Stimulated activated CD4-positive, alpha-beta T cell treated with anti-CD3 and anti-CD28 coated beads, Interleukin-12 subunit alpha, Interleukin-12 subunit beta, amount 100 ng/mL, for 48 hours (primary cell): ENCODE measurements at places on chromosomes 3 and 15.

GRCh38 chr3:71991681-71992080 lies 206.7 kb upstream of the PROK2 start:
- DNase-seq = no peak

- DNase-seq = no peak
Observed at GRCh38 chr15:85972805-85973540, 106.7 kb upstream of the AGBL1 start.

DNA sequence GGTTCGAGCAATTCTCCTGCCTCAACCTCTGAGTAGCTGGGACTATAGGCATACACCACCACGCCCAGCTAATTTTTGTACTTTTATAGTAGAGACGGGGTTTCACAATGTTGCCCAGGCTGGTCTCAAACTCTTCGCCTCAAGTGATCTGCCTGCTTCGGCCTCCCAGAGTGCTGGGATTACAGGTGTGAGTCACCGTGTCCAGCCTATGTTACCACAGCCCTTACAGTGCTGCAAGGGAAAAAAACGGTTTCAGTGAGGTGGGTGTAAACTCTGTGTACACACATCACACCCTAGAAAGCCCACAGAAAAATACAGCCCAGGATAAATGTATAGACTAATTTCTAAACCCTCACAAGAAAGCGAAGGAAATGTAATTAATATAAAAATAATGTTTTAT lies 103.5 kb upstream of the AKAP13 start:
- no peak for DNase-seq

- DNase-seq = no peak
Observed at GRCh38 chr15:73153024-73153423, 100.8 kb downstream of the NEO1 start.

- no peak for DNase-seq
Observed at GRCh38 chr3:54510506-54510905, 388.2 kb downstream of the CACNA2D3 start.

DNA sequence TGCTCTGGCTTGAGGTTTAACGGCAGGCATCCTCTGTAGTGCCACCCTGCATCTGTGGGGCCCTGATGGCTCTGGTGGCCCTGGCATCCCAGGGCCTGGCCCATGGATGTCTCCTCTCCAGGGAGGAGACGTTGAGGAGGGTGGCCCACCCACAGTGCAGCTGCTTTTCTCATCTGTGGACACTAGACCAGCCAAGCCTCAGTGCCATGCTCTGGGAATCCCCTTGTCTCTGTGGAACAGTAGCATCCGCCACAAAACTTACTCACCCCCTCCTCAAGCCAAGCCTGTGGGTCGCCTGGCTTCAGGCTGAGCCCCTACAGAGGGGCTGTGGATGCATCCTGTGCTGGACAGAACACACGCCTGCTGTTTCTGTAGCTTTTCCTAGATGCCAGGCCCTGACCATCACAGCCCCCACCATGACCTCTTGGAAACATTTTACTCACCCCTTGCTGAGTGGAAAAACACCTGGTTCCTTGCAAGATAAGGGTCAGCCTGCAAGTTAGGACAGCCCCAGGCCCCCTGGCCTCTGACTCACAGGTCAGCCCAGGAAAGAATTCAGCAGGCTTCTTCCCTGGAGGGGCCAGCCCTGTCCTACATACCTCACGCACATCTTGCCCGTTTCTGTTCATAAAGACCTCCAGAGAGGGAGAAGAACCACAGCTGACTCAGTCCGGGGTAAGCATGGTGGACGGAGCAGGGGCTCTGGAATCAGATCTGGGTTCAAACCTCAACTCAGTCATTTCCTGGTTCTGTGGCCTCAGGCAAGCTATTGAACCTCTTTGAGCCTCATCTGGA lies 19.0 kb downstream of the PAK6 start:
- DNase-seq = no peak
